SJSA1 (cell line): ENCODE measurements at places on chromosomes 16 and 17. TPM values are rescaled to one million over a fixed set of nuclear protein-coding genes. Genes with fewer than 3 reads are reported as not detected.

Gene RETREG3
- total RNA-seq = 27.0 and 30.4 TPM in 2 replicates

Gene CEMP1
- not detected in 2 replicates for total RNA-seq

Gene ATP2A1
- total RNA-seq = 0.53 TPM in 1 of 2 replicates, not detected in the other

Gene CDT1
- 36.7 and 45.7 TPM in 2 replicates for total RNA-seq

Gene CDRT4
- total RNA-seq = 0.24 TPM in 1 of 2 replicates, not detected in the other

Gene GP1BA
- total RNA-seq = not detected in 2 replicates

Gene LRRC75A
- total RNA-seq = 0.39 TPM in 1 of 2 replicates, not detected in the other

Gene UMOD
- not detected in 2 replicates for total RNA-seq

Gene CCL16
- total RNA-seq = not detected in 2 replicates

Gene IL17C
- not detected in 2 replicates for total RNA-seq

Gene MC1R
- 5.4 and 9.2 TPM in 2 replicates for total RNA-seq

Gene LGALS9B
- not detected in 2 replicates for total RNA-seq

GRCh38 chr17:4900231-4901107 lies 1.1 kb downstream of the C17orf107 start:
- DNase-seq = no peak

- no peak for DNase-seq
Observed at GRCh38 chr16:70661918-70662641, 15.7 kb downstream of the IL34 start.

DNA sequence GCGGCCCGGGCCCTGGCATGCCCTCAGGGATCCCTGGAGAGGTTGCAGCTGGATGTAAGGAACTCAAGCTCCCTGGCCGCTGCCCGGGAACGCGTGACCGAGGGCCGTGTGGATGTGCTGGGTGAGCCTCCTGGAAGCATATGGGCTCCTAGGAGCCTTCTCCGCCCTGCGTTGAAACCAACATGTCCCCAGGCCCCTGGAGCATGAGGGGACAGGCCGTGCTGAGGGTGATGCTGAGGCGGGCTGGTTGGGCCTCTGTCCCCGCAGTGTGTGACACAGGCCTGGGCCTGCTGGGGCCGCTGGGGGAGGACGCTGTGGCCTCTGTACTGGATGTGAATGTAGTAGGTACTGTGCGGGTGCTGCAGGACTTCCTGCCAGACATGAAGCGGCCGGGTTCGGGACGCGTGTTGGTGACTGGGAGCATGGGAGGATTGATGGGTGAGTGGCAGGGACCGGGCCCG lies 5.7 kb upstream of the HSD17B1 start:
- no peak for DNase-seq

DNA sequence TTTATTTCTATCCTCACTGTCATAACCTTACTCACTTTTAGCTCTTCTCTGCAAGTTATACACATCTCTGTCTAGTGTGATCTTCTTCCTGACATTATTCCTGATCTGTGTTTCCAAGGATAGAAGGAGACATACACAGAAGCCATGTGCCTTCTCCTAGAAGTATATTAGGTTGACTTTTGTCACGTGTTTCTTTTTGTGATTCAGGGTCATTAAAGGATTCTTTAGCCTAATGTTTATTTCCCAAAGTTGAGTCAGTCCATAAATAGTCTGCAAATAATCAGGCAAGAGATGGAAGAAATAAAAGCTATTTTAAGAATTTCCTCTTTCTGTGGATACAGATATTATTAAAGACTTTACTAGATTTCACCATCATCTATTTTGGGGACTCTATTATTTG lies 214.1 kb upstream of the GOT2 start:
- DNase-seq = no peak

DNA sequence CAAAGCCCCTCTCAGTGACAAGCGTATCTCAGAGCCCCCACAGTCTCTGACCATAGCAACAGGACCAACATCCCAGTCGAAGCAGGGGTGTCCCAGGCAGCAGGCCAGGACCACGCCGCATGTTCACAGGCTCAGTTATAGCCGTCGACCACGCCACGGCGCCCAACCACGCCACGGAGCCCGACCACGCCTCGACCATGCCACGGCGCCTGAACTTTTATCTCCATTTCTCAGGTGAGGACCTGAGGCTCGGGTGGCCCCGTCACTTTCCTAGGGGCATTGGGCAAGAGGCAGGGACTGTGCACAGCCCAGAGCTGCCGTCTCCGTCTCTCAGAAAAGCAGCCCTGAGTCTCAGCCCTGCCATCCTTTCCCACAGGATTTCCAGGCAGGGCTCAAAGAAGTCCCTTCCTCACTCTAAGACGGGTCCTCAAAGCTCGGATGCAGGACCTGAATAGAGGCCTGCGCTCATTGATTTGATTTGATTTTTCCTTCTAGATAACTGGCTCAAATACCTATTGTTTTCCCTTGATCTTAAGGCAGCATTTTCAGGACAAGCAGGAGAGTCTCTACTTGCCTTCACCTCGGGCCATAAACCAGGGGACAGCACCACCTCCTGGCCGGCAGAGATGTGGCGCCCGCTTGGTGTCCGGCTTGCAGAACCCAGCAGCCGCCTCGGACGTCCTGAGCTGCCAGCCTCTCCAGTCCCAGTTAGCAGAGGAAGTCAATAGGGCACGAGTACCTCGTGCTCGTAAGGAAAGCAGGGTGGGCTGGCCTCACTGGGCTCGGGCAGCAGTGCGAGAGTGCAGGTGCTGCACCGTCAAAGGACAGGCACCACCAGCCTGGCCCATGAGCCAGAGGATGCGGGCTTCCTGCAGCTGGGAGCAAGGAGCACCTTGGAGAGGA lies 38.8 kb downstream of the C16orf95 start:
- peak; percentile 81 for DNase-seq

DNA sequence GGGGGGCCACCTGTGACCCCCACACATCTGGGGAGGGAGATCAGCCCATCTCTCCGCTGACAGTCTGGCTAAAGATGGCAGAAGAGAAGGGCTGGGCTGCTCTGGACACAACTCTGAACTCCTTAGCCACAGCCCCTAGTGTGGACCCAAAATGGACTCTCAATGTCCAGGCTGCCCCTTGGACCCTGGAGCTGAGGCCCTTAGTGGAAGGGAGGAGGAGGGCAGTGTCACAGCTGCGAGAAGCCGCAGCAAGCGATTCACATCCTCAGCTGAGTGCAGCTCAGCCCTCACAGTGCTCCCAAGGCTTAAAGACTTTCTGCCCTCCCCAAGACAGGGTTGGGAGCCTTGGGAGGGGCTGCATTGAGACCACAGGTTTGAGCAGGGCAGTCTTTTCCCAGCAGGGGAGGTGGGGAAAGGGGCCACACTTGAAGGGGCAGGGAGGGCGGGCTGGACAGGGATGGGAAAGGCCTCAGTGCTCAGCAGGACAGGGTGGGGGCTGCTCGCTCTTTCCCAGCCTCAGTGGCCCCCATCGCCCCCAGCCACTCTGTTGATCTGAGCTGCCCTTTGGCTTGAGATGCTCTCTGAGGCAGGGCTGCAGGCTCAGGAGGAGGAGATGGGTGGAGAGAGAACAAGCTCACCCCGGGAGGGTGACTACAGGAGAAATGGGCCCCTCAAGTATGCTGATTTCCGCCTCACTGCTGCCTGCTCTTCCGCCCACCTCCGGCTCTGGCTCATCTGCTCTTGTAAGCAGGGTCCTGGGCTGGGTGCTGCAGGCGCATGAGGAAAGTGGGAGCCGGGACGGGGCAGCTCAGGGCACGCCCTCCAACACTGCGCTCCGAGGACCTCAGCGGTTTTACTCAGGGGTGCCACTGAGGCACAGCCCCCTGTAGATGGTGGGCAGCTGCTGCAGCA lies 50.9 kb upstream of the MTSS2 start:
- no peak for DNase-seq

DNA sequence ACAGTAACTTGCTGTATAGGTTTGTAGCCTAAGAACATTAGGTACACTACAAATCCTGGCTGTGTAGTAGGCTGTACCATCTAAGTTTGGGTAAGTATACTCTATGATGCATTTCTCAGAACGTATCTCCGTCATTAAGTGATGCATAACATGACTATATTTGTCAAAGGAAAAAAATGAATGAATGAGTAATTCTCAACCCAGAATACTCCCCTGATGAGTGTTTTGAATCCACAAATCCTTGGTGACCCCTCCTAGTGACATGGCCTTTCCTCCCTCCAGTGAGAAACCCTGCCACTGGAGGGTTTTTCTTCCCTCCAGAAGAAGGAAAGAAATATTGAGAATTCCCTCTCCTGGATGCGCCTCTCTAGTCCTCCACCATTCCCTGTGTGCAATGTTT lies 24.0 kb upstream of the SALL1 start:
- DNase-seq = peak; percentile 15

DNA sequence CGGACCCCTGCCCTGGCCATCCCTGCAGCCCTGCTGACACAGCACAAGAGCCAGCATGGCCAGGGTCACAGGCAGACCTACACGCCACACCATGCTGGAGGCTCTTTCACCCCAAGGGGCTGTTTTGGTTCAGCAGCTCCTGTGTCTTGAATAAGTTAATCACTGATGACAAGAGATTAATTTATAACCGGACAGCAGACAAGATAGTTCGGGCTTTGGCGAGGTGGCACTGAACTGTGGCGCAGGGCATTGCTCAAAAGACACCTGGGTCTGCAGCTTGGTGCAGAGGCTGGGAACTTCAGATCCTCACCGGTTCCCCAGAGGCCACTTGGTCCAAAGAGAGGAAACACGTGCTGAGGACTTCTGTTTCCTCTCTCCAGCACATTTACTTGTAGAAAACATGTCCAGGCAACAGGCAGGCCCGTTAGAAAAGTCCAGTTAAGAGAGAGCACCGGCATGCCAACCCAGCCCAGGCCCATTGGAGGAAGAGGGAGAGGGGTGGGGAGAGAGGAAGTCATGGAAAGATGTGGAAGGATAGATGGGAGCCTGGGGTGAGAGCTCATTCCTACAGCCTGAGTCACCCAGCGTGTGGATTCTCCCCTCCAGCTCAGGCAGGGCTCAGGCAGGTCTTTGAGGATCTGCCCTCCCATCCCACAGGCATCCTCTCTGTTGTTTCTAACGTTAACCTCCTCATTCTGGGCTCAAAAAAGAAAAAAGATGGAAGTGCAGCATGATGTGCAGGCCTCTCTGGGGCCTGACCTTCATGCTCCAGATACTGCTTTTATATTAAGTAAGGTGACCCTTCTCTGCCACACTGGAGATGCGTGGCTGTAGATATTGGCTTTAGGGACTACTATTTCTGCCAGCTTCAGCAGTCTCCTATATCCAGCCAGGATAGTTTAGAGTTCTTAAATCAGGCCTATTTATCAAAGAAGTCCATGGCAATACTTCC lies 80.0 kb upstream of the HNF1B start:
- DNase-seq = peak; percentile 90

DNA sequence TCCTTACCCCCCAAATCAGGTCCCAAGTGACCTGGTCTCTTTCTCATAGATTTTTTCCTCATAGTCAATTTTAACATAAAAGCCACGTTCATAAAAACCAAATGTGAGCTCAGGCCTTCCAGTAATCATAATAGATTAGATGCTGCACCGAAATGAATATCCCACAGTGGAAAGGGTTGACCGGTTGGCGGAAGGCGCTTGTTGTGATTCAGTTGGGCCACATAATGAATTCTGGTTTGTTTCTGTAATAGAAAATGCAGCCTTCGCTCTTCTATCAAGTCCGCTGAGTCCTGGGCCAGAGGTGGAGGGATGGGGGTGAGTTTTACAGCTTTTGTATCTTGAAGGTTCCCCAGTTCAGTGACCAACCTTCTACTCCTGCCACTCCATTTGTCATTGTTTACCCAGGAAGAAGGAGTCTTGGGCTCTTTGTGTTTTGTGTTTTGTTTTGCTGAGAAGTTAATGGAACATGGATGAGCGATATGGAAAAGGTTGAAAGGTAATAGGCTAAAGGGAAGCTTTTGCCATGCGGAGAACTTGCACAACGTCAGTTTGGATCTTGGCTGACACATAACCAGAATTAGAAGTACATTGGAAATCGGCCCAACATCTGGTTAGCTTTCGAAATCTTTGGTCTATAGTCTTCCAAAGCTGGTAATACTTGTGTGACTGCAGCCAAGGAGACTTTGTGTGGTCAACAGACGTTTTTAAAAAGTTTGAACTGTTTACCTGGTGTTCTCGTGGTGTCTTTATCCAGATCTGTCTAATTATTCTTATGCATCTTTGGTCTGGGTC lies 89.5 kb downstream of the CLEC16A start:
- no peak for DNase-seq

DNA sequence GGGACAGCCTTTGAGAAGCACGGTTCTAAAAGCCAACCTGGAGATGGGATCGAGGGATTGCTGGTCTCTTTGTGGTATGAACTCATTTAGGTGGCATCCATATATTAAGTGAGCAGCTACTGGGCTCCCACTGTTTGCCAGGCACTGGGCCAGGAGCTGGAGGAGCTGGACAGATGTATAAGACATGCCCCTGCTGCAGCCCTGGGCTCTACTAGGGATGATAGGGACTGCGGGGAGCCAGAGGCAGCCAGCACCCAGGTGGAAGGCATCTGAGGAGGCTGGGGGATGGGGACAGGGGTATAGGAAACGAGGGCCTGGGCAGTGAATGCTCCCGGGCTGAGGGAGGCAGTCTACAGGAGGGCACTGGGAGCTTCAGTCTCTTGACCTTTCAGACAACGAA lies 53.0 kb upstream of the MEAK7 start:
- no peak for DNase-seq

DNA sequence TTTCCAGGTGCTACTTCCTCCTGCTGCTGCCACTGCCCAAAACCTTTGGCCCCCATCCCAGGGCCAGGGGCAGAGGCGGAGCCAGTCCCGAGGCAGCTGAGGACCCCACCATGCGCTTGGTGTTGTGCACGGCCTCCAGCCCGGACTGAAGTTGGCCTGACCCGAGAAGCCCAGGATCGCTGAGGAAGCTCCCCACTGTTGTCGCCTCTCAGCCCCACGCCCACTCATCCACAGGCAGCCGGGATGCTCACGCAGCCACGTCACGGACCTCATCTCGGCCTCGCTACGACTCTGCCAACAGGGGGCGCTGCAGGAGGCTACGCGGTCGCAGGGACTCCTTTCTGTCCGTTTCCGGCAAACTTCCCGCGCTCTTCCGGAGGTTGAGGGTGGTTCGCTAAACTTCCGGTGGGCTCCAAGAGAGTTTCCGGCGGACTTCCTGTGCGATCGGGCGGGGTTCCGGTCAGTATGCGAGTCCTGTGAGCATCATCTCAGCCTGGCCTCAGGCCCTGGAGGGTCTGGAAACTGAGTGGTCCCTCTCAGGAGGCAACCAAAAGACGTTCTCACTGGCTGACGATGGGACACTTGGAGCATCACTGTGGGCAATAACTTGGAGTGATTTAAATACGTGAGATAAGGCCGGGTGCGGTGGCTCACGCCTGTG lies 12.4 kb downstream of the ZG16B start:
- DNase-seq = no peak

GRCh38 chr17:43169561-43170139 lies 1.4 kb upstream of the NBR1 start:
- DNase-seq = no peak

DNA sequence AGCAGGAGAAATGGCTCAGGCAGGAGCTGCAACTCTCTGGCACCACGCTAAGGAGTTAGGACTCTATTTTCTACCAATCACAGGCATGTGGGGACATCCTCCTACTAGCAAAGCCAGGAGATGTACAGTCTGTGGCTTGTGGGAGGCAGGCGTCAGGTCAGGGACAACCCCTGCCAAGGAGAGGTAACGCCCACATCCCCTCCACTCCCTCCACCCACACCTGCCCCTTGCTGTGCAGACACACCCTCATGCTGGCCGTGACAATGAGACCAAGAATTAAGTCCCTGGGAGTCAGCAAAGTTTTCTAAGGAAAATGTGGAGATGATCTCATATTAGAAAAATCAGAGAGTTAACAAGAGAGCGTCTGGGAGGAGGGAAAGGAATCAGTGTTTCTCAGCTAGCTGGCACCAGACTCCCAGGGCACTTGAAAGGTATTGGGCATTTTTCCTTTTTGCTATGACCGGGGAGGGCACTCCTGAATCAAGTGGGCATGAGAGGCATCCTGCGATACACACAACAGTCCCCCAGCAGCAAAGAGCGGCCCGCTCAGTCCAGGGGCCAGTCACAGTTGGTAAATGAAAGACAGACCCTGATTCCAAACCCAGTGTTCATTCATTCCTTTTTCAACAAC lies 87.3 kb upstream of the RPL38 start:
- no peak for DNase-seq
